T-helper 1 cell (primary cell): ENCODE measurements at places on chromosomes 4 and X.

- DNase-seq: no peak
These were observed 76.4 kb upstream of the F8A3 start for GRCh38 chrX:155534800-155535199.

DNA sequence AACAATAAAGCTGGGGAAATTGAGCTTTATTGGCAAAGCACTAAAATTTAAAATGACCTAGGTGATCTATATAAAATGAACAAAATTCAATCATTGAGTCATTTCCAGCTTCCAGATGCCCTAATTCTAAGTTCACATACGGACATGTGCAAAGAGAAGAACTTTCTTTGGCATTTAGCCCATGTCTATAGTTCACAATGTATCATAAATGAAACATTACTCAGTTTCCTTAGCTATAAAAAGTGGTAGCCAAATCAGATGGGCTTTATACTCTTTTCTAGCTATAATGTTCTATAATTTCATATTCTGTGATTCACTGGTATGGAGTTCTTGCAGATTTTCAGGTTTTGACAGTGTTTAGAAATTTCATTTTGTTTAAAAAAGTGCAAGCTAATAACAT lies 327.4 kb downstream of the KCTD8 start:
- no peak for DNase-seq

DNA sequence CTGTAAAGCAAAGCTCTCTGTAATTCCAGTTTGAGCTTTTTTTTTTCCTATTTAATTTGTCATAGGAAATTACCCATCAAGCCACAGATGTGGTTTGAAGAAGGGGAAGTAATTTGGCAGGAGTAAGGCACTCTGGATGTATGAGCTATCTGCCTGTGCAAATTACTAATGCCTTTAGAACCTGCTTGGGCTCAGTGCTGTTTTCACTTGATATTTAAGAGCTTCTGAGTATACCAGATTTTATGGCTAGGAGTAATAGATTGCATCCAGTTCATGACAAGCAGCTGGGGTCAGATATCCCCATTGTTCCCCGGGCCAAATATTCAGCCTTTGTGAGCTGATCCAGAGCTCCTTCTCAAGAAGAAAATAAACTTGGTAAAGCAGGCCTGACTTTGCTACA lies 89.1 kb downstream of the DCAF8L2 start:
- no peak for DNase-seq

- peak; percentile 56 for DNase-seq
These were observed 52.8 kb downstream of the GPRIN3 start for GRCh38 chr4:89254847-89255246.

DNA sequence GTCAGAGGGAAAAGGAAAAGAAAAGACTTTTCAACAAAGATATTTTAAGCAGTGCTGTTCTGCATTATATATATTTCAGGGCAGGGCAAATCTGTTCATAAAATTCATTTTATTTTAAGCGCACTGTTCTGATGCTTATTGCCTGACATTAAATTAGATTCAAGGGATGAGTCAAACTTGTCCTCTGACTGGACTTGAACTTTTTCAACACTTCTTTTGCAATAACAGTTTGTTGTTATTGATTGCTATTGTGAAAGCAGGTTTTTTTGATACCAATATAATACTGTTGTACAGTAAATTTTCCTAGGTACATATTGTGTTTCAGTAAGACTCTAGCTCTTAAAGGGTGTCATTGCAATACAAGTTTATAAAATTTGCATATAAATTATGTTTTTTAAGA lies 481.3 kb downstream of the NAF1 start:
- DNase-seq: no peak

- DNase-seq: no peak
These were observed 58.0 kb upstream of the FMR1 start for GRCh38 chrX:147853701-147854100.

GRCh38 chrX:153873282-153874084 lies 12.5 kb downstream of the L1CAM start:
- no peak for DNase-seq

DNA sequence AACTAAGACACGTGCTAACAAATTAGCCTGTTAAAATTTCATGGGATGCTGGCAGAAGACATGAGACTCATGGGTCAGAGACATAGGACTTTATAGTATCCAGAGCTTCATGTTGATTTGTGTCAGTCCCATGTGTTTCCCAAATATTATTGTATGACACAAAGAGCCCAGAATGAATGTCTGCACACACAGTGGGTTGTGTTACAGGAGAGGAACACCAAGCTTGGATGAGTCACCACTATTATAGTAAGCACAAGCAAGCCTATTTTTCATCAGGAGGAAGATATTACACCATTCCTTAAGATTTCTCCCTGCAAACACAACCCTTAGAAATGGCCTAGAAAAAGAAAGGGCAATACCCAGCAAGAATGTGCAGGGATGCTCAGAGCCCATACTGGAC lies 15.4 kb downstream of the BBS12 start:
- no peak for DNase-seq

DNA sequence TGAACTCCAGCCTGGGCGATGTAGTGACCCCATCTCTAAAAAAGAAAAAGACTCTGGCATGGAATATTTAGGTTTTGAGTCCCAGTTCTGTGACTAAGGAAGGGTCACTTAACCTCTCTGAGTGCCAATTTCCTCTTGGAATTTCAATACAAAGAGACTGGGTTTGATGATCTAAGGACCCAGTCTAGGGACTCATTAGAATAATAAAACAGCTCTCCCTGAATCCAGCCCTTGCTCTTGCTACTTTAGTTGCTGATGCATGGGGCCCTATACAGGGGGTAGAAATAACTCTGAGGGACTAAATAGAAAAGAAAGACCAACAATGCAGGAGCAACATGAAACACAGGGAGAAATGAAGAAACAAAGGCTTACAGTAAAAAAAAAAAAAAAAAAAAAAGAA lies 12.6 kb downstream of the C4orf54 start:
- no peak for DNase-seq

DNA sequence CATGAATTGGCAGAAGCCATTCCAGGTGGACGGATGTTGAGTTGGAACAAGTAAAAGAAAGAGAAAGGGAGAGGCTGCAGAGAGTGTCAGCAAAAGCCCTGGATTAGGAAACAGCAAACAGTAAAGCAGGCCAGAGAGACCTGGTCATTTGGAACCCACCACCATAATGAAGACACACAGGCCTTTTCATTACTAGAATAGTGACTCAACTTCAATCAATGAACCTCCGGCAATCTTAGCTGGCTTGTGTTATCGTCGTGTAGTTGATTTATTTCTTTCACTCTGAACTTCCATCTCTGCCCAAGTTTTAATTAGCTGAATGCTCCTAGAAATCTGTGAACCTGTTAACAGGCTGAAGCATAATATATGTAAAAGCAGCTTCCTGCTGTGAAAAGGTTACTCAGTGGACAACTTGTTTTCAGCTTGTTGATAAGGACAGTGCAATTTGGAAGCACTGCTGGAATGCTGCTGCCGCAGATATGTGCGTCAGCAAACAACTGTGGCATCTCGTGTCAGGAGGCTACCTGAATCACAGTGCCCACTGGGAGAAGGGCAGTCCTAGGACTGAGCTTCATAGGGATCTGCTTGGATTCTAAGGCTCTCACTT lies 68.8 kb downstream of the SPANXN4 start:
- no peak for DNase-seq

- DNase-seq: no peak
These were observed 151.1 kb upstream of the TBC1D9 start for GRCh38 chr4:140906993-140907962.
